ENCODE measurements at places on chromosomes 12 and 14.

- DNase-seq: no peak
These were observed 99.3 kb downstream of the CACNA1C start for GRCh38 chr12:2152134-2152533.

GRCh38 chr12:18294889-18295288 is 33.6 kb downstream of the PIK3C2G start:
- no peak for DNase-seq

GRCh38 chr12:58097741-58098140 is 156.4 kb downstream of the ATP23 start:
- DNase-seq: peak; percentile 21

DNA sequence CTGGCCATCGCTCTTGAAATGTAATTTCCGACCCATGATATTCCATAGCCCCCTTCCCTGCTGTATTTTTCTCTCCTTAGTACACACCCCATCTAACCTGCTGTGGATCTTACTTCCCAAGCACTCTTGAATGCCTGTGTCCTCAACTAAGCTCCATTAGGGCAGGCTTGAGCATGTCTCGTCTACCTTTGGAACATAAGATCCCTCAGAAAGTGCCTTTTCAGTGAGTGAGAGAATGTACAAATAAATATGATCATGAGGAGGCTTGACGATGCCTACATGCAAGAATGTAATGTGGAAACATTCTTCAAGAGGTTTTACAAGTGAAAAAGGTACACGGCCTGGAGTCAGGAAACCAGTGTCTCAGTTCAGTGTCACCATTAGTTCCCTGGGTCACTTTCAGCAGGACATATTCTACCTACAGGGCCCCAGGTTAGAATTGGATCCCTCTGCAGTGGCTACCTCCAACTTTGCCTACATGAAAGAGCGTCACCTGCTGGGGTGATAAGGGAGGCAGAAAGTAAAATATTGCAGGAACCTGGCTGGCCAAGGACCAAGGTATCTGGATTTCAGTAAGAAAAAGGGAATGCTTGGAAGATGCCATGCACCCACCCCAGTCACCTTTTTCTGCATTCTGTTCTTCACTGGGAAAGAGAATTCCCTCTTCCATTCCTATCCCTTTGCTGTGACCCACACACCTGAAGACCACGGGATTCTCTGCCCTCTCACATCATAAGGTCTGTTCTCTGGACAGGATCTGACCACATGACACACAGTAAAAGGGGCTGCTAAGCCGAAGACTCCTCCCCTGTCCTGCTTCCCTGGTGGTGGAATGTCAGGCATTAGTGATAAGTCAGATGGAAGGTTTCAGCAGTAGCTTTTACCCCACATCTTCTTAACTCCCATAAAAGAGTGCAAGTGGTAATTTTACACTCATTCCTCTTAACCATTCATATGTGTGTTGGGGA is 24.6 kb upstream of the SERPINA1 start:
- peak; percentile 59 for DNase-seq

DNA sequence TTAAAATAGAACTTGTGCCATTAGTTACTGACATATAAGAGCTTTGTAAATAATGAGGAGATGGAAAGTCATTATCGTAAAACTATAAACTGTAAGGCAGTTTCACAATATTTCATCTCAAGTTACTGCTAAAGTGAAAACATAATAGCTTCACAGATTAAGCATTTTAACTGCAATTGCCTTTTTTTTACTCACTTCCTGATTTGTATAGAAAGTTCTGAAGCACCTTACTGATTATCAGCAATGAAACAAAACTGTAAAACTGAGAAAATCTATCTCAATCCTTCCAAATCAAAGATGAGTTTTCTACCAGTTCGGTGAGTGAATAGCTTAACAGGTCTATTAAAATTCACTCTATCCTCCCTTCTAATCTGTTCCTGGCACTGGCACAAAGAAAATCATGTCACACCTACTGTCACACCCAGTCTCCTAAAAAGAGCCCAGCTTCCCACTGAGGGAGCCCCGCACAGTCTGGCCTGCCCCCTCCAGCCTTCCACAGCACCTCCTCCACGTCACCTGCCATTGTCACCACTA is 161.4 kb upstream of the ABCD2 start:
- DNase-seq: no peak

- peak; percentile 8 for DNase-seq
These were observed 104.0 kb downstream of the CCDC91 start for GRCh38 chr12:28294300-28294699.

- no peak for DNase-seq
These were observed 2.3 kb downstream of the LRRC74A start for GRCh38 chr14:76828339-76829012.

GRCh38 chr14:105292826-105293711 is 7.7 kb downstream of the BRF1 start:
- no peak for DNase-seq

- DNase-seq: peak; percentile 34
These were observed 2.1 kb downstream of the KCNC2 start for GRCh38 chr12:75207338-75208083.

- DNase-seq: peak; percentile 86
These were observed 14.3 kb upstream of the LRP6 start for GRCh38 chr12:12281134-12281533.

GRCh38 chr14:51498411-51499227 is 153.1 kb upstream of the FRMD6 start:
- peak; percentile 22 for DNase-seq

DNA sequence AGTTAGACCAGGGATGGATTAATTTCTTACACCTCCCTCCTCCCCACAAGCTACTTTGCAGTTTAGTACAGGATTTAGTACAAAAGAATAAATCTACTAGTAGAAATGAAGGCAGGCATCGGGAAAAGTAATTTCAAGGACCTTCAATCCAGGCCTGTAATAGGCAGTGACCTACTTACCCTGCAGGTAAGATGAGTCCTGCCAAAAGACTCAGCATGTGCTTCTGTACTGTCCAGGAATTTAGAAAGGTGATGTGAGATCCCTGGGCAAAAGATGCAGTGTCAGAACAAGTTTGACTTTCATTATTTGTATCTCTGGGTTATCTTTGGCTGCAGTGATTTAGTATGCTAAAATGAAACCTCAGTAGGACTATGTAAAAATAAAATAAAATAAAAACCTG is 403.0 kb downstream of the NOVA1 start:
- DNase-seq: no peak

DNA sequence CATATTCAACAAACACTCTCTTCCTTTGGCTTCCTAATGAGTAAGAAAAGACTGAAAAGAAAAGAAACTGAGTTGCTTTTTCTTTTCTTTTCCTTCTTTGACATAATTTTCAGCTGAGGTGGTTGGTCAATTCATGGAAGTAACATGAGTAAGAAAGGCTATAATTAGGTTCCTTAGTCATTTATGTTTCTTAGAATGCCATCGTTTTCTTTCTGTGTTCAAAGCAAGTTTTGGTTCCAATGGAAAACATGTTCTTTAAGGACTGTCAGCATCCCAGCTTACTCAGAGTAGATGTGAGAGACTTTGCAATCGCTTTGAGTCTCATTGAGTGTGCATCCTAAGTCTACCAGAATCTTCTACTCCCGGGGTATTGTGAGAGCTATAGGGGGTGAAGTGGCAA is 882.4 kb downstream of the DIO2 start:
- no peak for DNase-seq

DNA sequence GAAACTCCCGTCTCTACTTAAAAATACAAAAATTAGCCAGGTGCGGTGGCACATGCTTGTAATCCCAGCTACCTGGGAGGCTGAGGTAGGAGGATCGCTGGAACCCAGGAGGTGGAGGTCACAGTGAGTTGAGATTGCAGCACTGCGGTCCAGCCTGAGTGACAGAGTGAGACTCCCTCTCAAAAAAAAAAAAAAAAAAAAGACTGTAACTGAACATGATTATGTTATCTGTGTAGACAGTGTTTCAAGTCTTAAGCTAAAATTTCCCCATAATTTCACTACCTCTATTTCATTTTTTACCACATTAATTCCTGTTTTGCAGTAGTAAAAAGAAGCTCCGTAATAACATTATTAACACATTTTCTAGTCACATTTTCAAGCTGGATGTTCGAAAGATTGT is 5.4 kb downstream of the PLBD1 start:
- no peak for DNase-seq

GRCh38 chr14:20973501-20973900 is 16.3 kb upstream of the METTL17 start:
- DNase-seq: no peak

DNA sequence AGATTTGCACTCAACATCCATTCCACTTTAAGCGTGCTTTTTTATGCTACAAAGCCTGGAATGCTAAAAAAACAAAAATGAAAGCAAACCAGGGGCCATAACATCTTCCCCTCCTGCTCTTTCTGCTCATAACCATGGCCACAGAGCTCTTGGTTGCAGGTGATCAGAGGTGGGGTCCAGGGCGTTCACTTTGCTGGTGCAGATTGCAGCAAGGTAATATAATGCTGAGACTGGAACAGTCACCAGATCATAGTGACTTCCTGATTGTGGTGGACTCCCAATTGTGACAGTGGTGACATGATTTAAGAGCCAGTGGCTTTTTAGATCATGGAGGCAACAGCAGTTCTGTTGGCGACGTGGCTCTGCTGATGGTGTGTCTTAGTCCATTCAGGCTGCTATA is 115.0 kb upstream of the CPM start:
- DNase-seq: no peak

GRCh38 chr12:50519353-50519752 is 14.6 kb downstream of the DIP2B start:
- no peak for DNase-seq

DNA sequence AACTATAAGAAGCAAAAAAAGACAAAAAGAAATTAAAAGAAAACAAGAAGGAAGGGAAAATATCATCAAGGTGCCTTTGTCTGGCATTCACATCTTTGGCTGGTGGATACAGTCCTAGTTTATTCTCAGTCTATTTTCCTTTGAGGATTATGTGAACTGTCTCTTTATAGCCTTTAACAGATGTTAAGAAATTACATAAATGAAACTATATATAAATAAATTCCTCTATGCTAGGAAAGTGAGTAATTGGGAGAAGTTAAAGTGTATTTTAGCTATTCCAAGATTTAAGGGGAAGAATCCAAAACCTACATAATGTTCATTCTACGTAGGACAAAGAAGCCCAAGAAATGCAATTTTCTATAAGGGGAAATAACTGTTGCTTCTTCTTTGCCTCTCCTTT is 316.3 kb downstream of the ADAMTS20 start:
- no peak for DNase-seq

GRCh38 chr12:123042833-123043232 is 62.4 kb downstream of the ARL6IP4 start:
- DNase-seq: no peak

DNA sequence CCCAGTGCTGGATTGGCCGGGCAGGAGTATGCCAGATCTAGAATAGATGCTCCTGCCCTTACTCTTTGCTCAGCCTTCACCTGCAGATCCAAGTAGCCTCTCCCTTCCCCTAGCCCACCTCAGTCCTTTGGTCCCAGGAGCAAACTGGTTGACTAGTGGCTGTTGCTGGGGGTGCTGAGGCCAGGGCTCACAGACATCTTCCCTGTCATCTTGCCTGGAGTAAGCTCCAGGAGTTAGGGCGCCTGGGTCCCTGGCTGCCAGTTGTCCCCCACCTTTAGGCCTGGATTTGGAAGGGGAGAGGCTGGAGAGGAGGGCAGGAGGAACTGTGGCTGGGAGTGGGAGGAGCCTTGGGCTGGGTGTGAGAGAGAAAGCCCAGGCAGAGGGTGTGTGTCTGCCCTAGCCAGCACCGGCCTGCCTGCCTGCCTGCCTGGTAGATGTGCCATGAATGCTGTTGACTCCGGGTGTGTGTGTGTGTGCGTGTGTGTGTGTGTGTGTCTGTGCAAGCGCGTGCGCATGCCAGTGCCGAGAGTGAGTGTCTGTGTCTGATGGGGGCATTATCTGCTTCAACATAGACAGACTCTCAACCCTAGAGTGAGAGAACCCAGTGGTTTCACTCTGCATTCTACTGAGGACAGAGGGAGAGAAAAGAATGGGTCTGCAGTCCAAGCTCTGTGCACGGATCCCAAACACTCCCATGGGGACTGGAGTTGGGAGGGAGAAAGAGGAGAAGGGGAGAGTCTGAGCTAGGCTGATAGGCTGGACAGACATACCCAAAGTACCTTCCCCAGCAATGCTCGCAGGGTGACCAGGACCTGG is 845 bp upstream of the RARG start:
- peak; percentile 70 for DNase-seq

- DNase-seq: no peak
These were observed 20.6 kb upstream of the SNRPF start for GRCh38 chr12:95838125-95838524.

DNA sequence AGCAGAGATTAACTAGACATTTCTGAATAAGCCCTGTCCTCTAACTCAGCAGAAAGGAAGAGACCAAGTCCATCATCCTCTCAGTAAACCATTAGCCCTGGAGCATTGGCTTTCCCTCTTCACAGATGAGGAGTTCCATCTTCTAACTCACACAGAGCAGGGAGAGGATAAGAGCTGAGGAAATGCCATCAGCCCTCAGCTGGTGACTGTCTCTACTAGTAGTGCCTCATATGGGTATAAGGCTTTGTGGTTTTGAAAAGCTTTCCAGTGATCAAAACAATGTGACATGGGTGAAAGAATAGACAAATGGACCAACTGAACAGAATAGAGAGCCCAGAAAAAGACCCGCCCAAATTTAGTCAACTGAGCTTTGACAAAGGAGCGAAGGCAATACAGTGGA is 197.2 kb upstream of the NUDT4 start:
- no peak for DNase-seq

DNA sequence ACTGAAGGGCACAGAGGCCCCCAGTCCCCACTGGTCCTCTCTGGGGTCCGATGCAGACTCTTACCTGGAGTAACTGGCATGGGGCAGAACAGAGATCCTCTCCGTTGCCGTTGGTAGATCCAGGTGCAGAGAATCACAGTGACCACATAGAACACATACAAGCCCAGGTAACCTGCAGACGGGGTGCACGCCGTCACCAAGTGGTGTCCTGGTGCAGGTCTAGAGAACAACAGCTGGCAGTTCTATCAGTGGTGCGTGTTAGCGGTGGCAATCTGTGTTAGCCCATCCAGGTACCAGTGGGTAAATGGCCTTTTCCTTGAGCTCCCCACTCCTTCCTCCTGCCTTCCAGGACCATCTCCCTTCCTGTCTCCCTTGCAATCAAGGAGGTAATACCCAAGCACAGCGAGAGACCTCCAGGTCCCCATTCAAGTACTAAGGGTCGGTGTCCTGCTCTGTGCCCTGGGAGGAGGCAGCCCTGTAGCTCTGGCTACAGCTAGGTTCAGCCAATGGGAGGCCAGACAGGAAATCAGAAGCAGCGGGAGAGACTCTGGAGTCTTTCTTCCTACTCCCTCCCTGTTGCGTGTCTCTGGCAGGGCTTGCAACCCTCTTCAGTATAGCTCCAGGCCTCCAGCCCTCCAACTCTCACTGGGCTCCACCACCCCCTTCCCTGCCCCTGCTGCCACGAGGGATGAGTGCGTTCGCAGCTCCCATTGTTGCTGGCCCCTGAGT is 15.8 kb downstream of the SLC8B1 start:
- DNase-seq: no peak
